ENCODE measurements at places on chromosomes 7 and 10. TPM values are rescaled to one million over a fixed set of nuclear protein-coding genes. Genes with fewer than 3 reads are reported as not detected.

GRCh38 chr7:143171697-143172096, 11.5 kb upstream of the TAS2R39 start:
- no peaks in the 10 kb centered on the region for H3K4me1 ChIP-seq
- H3K36me3 ChIP-seq: peaks cover 1% of the 10 kb centered on the region
- no peak overlapping the region for H3K4me3 ChIP-seq
- no peak for DNase-seq

DNA sequence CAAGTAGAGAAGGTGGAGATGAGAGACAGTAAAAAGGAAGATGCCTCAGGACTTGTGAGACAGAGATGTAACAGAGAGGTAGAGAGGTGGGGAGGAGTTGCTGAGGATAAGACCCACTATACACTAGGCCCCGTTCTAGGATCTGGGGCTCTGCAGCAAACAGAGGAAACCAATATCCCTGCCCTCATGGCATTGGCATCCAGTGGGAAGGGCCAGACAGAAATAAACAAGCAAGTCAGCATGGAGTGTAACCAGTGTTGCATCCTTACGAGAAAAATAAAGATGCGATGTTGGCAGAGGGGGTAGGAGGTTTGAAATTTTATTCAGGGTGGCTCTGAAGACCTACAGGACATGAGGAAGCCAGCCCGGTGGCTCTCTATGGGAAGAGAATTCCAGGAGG, 22.0 kb upstream of the EEPD1 start:
- DNase-seq: no peak
- H3K27ac ChIP-seq: no peak overlapping the region
- no peak overlapping the region for H3K4me3 ChIP-seq
- no peaks in the 10 kb centered on the region for H3K27me3 ChIP-seq
- H3K36me3 ChIP-seq: no peaks in the 10 kb centered on the region
- peaks cover 4% of the 10 kb centered on the region for H3K4me1 ChIP-seq

GRCh38 chr7:90595801-90596670, at the start of gene CDK14:
CDK14 (plus strand) TSS chr7:90596321; CDS start chr7:90596628, 307 bp downstream.
- no peaks in the 10 kb centered on the region for H3K36me3 ChIP-seq
- H3K4me1 ChIP-seq: peaks cover 32% of the 10 kb centered on the region
- H3K27me3 ChIP-seq: no peaks in the 10 kb centered on the region

GRCh38 chr7:102456327-102456726, 8.3 kb downstream of the ALKBH4 start:
- no peak for DNase-seq
- H3K27me3 ChIP-seq: no peaks in the 10 kb centered on the region
- H3K36me3 ChIP-seq: no peaks in the 10 kb centered on the region
- no peaks in the 10 kb centered on the region for H3K4me1 ChIP-seq
- H3K4me3 ChIP-seq: no peak overlapping the region

DNA sequence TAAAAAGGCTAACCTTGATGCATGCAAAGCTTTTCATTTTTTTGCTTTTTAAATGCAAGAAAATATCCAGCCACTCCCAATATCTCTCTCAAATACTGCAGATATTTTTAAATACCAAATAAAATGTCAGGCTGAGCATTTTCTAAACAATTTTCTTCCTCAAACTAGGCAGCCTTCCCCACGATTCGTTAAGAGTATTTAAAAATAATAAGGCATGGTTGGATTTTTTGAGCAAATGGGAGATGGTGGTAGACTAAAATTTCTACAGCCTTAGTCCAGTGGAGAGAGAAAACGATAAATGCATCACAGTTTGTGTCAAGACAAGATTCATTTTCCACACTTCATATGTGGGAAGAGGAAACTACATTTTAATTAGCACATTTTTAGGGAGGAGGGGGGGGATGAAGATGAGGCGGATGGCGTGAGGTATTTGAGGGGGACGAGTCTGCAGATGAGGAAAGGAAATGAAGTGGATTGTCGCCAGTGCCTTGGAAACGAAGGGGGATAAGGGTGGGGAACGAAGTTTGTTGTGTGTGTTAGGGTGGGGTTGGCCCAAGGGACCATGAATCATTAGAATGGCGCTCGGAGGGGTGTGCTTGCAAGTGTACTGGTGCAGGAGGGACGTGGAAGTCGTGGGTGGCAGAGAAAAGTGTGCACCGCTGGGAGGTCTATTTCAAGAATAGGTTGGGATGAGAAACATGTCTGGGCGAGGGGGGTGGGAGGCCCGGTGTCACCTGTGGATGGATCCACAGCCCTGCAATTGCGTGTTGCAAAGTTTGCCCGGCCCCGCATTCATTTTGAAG, 1.2 kb upstream of the ADD3 start:
- H3K4me1 ChIP-seq: peaks cover 37% of the 10 kb centered on the region
- H3K27me3 ChIP-seq: no peaks in the 10 kb centered on the region
- H3K36me3 ChIP-seq: no peaks in the 10 kb centered on the region
- no peak overlapping the region for H3K27ac ChIP-seq
- DNase-seq: peak; percentile 9

DNA sequence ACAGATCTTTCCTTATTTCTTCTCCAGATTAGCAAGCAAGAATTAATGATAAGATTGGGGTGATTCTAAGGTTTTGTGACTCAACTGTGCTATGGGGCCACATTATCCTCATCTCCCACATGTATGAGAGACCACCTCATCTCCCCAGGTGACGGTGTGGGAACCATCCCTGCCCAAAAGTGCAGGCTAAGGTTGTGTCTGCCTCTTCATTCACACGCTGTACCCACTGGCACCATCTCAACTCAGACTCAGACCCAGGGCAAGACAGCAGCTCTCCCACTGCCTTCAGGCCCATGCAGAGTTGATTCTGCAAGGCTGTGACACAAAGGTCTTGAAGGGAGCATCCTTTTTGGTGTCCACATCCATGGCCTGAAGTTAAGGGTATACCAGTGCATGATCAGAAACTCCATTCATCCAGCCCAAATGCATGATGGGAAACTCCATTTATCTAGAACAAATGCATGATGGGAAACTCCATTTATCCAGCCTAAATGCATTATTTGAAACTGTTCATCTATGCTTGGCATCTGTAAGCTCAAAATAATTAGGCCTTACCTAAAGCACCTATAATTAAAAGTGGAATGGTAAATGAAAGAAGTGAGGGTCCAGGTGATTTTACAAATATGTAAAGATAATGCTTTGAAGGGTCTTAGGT, 99.4 kb downstream of the TCERG1L start:
- H3K4me1 ChIP-seq: no peaks in the 10 kb centered on the region
- H3K27ac ChIP-seq: no peak overlapping the region
- H3K27me3 ChIP-seq: peaks cover 11% of the 10 kb centered on the region
- H3K36me3 ChIP-seq: no peaks in the 10 kb centered on the region
- DNase-seq: no peak
- no peak overlapping the region for H3K4me3 ChIP-seq

- no peaks in the 10 kb centered on the region for H3K27me3 ChIP-seq
- no peak overlapping the region for H3K4me3 ChIP-seq
- H3K4me1 ChIP-seq: peaks cover 21% of the 10 kb centered on the region
- DNase-seq: no peak
- no peak overlapping the region for H3K27ac ChIP-seq
- H3K36me3 ChIP-seq: no peaks in the 10 kb centered on the region
Measured at GRCh38 chr10:14698111-14698828, 76.4 kb downstream of the FAM107B start.

GRCh38 chr10:82736305-82736704, 861.3 kb downstream of the NRG3 start:
- peaks cover 7% of the 10 kb centered on the region for H3K4me1 ChIP-seq
- H3K36me3 ChIP-seq: no peaks in the 10 kb centered on the region
- H3K27me3 ChIP-seq: no peaks in the 10 kb centered on the region
- no peak for DNase-seq

- H3K27ac ChIP-seq: no peak overlapping the region
- H3K4me1 ChIP-seq: no peaks in the 10 kb centered on the region
- H3K27me3 ChIP-seq: peaks cover 22% of the 10 kb centered on the region
Measured at GRCh38 chr10:88117869-88118632, 254.6 kb downstream of the PTEN start.

GRCh38 chr10:133260895-133261725, 15.6 kb downstream of the ADAM8 start:
- DNase-seq: no peak
- H3K4me3 ChIP-seq: peak overlapping the region; percentile 68
- H3K36me3 ChIP-seq: no peaks in the 10 kb centered on the region
- H3K27me3 ChIP-seq: peaks cover 22% of the 10 kb centered on the region
- peaks cover 5% of the 10 kb centered on the region for H3K4me1 ChIP-seq

DNA sequence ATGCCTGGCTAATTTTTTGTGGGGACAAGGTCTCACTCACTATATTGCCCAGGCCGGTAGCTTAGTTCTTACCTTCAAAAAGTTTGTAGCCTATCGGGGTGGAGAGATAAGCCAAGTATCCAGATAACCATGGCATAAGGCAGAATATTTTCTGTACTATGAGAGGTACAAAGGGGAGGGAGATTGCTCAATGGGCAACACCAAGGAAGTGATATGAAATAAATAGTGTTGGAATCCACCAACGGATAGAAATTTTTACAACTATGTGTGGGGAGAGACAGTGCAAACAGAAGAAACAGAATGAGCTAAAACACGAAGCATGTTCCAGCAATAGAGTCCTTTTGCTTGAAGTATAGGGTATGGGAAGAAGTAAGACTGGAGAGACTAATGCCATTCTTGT, 8.1 kb downstream of the SCD start:
- H3K4me1 ChIP-seq: peaks cover 35% of the 10 kb centered on the region
- no peak for DNase-seq
- H3K36me3 ChIP-seq: peaks cover 64% of the 10 kb centered on the region
- peak overlapping the region; percentile 68 for H3K27ac ChIP-seq
- no peak overlapping the region for H3K4me3 ChIP-seq

DNA sequence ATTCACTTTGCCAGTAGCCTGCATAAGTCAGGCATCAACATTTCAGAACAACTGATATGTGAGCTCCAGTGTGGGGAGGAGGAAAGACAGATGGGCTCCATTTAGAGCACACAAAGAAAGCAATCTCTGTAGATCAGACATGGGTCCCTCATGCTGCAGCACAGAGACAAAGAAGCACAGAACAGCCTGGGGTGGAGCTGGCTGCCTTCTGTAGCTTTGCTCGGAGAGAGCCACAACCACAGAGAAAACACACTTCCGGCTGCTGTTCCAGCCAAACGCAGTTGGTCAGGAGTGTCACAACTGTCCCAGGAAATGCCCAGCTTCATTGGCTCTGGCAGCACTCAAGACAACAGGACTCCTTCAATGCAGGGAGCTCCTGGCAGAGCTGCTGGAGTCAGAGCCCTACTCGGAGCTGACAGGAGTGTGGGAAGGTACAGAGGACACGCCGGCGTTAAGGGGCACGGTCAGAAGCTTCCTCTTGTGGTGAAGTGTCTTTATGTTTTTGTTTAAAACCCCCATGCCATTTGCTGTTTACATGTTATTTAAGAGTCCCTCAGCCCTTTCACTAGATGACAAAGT, 494.4 kb downstream of the TCERG1L start:
- H3K4me3 ChIP-seq: no peak overlapping the region
- no peak overlapping the region for H3K27ac ChIP-seq
- peaks cover 3% of the 10 kb centered on the region for H3K27me3 ChIP-seq
- no peaks in the 10 kb centered on the region for H3K4me1 ChIP-seq
- no peak for DNase-seq

The SEC61G gene
- total RNA-seq: 120 TPM

The EPDR1 gene
- 2.8 TPM for total RNA-seq

The HYAL4 gene
- total RNA-seq: not detected

The NODAL gene
- not detected for total RNA-seq

The JAKMIP3 gene
- 0.17 TPM for total RNA-seq

The COPG2 gene
- 60.9 TPM for total RNA-seq

The FAM25G gene
- total RNA-seq: not detected

Data from progenitor cell of endocrine pancreas (in vitro differentiated cells).